Tracheal epithelial cell (primary cell): ENCODE measurements at places on chromosomes 13 and 19. TPM values are rescaled to one million over a fixed set of nuclear protein-coding genes. Genes with fewer than 3 reads are reported as not detected.

Gene LILRB4
- under 0.01 TPM in 1 of 2 replicates, not detected in the other for total RNA-seq

Gene FGF14
- total RNA-seq: under 0.01 TPM in 1 of 2 replicates, not detected in the other

Gene SNRPD2
- 284 and 297 TPM in 2 replicates for total RNA-seq

Gene LACC1
- total RNA-seq: 10.7 and 19.0 TPM in 2 replicates

Gene TNFSF11
- 0.48 TPM in 1 of 2 replicates, not detected in the other for total RNA-seq

Gene UBE2L5
- not detected in 2 replicates for total RNA-seq

Gene F7
- not detected in 2 replicates for total RNA-seq
